ENCODE measurements at places on chromosomes 4 and X.

DNA sequence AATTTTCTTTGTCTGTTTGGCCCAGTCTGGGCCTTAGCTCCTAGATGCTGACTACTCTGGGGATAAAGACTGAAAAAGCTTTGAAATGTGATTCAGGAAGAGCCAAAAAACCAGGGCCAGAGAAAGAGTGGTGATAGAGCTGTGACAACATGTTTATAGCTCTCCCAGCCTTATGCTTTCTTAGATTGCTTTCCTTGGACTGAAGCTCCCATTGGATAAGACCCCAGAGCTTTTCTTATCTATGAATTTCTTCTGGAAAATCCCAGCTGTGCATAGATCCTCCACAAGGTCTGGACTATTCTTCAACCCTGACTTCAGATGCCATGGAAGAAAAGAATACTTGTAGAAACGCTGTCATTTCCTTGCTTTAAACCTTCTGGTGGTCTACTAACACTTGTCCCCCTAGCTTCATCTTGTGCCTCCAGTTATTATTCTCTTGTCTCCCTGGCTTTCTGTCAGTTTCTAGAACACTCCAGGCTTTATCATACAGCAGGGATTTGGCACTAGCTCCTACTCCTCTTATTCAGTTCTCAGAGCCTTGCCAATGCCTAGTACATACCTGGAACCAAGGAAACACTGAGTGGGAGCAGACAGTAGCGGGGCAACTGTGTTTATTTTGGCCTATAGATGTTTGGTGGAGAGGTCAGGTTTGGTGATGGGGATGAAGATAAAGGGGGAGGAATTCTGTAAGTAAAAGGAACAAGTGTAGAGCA, 57.1 kb upstream of the TEX13D start:
- DNase-seq = no peak

DNA sequence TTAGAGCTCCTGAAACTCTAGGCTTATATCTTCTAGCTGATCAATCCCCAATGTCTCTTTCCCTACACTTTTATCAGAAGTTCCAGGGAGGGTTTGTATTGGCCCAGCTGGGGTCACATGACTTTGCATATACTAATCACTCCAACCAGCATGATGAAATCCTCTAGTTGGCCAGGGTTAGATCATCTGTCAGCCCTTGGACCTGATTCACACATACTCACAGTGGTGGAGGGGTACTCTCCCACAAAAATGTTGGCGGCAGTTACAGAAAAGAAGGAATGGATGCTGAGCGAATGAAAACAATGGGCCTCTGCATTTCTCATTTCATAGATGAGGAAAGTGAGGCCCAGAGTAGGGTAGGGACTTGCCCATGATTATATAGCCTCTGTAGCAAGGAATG, 151.1 kb downstream of the PJA1 start:
- no peak for DNase-seq

DNA sequence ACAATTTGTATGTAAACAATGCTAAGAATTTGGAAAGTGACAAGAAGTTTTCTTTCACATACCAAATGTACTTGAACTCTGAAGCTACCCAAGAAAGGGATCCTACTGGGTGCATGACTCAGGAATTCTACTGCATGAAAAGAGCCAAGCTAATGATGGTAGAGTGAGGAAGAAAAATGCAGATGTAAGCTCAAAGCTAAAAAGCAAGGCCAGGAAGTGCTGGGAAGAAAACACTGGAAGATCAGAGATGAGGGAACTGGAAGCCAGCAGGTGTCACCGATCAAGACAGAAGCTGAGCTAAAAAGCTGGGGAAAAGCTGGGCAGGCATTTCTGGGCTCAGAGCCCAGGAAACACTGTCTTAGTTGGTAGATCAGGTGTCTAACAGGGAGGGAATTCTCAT, 449.1 kb downstream of the NKX6-1 start:
- no peak for DNase-seq

DNA sequence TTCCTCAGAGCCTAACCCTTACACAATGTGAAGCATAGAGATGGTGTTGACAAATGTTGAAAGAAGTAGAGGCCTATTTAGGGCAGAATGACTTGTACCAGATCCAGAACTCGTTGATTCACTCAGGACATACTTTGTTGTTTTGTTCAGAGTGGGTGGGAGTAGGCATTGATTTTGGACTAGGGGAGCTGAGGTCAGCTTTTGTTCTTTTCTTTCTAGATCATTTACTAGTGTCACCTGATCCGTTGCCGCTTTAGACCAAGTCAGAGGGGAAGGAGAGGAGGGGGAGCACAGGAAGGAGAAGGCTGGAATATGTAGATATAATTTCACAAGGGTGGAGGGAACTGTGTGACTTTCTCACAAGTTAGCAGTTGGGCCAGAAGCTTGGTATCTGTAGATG, 282.4 kb upstream of the GPC4 start:
- DNase-seq = no peak

GRCh38 chrX:57070185-57070984, 51.0 kb downstream of the SPIN2B start:
- no peak for DNase-seq

DNA sequence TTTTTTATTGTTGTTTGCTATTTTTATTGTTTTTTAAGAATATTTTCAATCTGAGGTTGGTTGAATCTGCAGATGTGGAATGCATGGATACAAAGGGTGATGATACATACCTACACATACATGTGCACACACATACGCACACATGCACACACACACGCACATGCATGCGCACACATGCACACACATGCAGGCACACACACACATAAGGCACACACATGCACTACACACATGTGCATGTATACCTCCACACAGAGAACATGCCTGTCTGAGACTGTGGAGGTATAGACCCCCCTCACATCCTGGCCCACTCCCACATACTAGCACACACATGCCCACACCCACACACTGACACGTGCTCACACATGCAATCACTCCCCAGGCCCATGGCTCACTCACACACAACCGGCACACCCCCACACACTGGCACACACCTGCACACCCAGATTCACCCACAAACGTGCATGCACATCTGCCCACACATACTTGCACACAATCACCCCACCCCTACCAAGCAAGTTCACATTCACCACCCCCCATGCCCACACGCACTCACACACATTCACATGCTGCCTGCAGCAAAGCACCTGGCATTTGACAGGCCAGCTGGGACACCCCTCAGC, 97.6 kb upstream of the AFAP1 start:
- DNase-seq = no peak

DNA sequence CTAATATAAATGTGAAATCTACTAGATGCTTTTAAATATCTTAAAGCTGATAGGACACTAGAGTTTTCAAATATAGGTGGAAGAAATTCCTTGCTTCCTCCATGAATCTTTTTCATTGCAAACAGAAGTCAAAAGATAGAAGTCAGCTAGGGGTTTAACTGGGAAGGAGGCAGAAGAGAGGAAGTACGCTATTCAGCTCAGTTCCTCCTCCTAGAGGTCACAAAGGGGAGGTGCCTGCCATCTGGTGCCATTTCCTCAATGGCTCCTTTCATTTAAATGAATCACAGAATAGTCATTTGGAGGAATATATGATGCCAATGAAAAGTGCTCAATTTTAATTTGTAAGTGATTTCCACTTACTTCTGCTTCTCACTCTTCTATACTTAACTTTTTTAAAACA, 8.5 kb downstream of the COL25A1 start:
- DNase-seq = no peak

GRCh38 chrX:134746410-134746785, 88.1 kb upstream of the PLAC1 start:
- DNase-seq = no peak

- no peak for DNase-seq
Observed at GRCh38 chr4:149885896-149886295, 70.3 kb upstream of the IQCM start.

GRCh38 chr4:127558088-127558487, 74.7 kb upstream of the INTU start:
- peak; percentile 55 for DNase-seq

GRCh38 chr4:22030307-22030706, 81.7 kb upstream of the KCNIP4 start:
- no peak for DNase-seq

- DNase-seq = no peak
Observed at GRCh38 chr4:135418353-135418752, 1216.8 kb upstream of the PABPC4L start.

DNA sequence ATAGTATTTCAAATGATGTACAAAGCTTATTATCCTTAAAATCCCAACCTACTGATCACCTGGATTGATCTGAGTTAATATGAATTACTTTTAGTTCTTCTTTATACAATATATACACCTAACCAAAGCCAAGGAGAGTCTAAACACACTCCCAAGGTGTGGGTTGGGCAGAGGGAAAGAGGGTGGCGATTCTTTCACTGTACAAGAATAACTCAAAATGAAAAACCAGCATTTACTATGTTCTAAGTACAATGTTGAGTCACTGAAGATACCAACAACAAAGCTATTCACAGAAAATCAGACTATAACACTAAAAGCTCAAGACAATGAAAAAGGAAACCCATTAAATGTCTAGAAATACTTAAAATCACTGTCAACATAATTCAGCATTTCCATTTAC, 46.6 kb downstream of the ANKRD17 start:
- no peak for DNase-seq

GRCh38 chr4:182881914-182882313, 35.3 kb downstream of the DCTD start:
- no peak for DNase-seq

GRCh38 chrX:42276982-42277690, 353.8 kb upstream of the CASK start:
- DNase-seq = peak; percentile 72

- no peak for DNase-seq
Observed at GRCh38 chr4:62940229-62940628, 1469.0 kb downstream of the TECRL start.

DNA sequence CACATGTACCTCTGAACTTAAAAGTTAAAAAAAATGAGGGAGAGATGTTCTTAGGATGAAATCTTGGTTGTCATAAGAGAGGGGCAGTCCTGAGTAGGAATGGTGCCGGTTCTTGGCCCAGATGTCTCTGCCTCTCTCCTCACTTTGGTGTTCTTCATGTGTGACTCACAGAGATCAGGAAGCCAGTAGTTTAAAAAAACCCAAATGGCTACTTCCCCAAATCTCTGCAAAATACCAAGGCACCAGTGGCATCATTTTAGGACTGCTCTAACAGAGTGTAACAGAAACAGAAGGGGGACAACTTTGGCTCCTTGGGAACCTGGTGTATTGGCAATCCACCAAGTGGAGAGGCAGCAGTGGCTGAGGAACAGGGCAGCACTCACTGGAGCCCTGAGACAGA, 116.8 kb downstream of the SCD5 start:
- DNase-seq = no peak

DNA sequence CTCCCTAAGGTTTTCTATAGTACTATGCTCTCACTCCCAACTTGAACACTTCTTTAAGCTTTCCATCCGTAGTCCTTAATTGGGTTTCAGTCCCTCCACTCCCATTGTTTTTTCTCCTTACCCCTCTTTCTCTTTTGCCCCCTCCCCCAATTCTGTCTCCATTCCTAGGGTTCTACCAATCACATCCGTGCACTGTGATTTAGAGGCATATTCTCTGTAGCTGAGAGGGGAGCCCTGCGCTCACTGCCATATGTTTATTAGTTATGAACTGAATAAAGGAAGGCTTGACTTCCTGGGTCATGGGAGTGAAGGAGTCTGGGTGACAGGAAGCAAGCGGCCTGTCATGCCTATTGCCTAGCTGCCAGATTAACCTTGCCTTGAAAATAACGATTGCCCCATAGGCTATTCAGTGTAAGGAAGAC, 471 bp downstream of the MCTS1 start:
- DNase-seq = no peak

GRCh38 chrX:270848-271367, 10.3 kb upstream of the PLCXD1 start:
- DNase-seq = no peak

GRCh38 chr4:10670321-10670720, 14.2 kb downstream of the CLNK start:
- DNase-seq = no peak

DNA sequence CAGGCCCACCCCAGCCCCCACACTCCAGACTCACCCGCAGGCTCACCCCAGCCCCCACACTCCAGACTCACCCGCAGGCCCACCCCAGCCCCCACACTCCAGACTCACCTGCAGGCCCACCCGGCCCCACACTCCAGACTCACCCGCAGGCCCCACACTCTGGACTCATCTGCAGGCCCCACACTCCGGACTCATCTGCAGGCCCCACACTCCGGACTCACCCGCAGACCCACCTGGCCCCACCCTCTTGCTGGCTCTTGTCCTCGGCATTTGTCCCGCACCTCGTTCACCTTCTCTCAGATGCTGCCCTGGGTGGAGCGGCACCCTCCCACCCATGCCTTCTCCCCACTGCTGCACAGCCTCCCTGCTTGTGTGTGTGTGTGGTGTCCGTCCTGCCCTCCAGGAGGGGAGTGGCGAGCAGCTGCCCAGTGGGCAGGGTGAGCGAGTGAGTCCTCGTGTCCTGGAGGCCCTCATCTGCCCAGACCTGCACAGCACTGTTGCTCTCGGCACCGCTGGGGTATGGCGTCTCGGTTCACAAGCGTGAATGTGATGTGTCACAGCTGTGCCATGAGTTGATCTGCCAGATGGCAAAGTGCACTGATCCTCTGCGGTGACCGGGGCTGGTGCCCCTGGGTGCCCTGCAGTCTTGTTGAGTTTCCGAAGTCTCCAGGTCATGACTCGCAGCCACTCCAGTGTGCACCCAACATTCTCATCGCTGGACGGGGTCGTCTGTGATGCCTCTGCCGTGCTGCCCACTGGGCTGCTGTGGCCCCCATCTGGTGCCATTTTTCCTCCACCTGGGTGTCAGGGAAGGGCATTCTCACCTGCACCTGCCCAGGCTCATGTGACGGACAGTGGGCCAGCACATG, 27.7 kb downstream of the MAEA start:
- no peak for DNase-seq

GRCh38 chrX:38473701-38474100, 87.6 kb upstream of the TSPAN7 start:
- no peak for DNase-seq

- DNase-seq = no peak
Observed at GRCh38 chr4:106314960-106315359, 1.0 kb downstream of the TBCK start.

DNA sequence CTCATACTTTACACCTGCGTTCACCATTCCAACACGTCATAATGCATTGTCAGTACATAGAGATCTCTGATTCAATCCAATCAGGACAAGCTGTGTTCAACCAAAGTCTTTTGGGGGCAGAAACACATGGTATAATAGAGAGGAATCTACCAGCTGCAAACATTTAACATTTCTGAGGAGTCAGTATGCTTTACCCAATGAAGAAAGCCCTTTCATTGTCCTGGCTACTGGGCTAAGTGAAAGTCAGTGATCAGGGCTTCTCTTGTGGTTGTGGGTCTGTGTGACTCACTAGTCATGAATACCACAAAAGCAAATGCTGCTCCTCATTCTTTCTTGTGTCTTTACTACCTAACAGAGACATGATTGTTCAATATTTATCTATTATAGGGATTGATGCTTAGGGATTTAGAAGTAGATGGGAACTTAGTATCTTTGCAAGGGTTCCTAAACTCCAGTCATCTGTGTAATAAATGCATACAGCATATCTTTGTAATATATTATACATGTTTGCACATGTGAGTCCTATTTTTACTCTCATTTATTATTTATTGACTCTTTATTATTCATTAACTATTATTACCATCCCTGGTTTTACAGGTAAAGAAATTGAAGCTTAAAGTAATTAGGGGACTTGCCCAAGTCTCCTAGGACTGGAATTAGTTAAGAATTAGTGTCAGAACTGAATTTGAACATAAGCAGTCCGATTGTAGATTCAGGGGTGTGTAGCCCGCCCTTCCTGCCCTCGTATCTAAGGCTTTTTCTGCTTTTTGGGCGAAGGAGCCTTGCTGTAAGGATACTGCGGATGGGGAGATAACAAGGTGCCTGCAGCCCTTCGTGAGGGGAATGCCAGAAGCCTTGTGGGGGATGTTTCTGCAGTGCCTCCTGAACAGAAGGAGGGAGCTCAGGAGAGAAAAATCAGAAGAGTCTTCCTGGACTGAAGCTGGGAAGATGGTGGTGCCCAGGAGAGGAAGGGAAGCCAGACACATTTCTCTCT, 353.1 kb upstream of the BOD1L1 start:
- DNase-seq = peak; percentile 82
